ENCODE measurements at places on chromosomes 2 and 18.

DNA sequence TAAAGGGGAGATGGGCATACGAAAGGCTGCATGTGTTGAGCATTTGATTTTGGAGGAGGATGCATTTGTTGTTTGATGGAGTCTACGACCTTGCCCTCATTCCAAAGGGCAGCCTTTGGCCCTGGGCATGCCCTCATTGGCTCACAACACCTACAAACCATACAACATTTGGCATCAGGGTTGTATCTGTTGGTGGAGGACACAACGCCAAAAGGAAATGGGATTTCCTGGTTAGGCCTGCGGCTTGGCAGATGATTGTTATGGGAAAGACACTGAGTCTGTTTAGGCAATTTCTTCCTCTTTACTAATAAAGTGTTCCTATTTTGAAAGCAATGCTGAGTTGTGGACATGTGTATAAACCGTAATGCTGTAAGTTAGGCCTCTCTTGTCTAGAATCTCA, 246.9 kb downstream of the LDLRAD4 start:
- peak; percentile 67 for DNase-seq

DNA sequence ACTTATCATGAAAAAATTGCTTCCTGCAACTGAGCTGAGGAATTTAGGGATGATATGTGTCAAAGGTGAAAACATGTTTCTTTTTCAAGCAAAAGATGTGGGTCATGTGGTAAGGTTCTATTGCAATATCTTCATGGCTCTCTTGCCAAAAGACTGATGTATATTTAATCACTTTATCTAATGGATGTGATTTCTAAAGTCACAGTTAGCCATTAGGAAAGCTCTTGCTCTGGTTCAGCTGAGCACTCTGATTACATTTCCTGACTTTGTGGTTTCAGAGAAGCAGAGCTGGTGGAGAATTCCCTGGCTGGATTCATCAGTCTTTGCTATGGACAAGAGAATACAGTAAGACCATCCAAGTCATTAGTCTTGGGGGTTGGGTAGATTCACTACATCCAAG, 24.4 kb downstream of the SCN9A start:
- DNase-seq: no peak

DNA sequence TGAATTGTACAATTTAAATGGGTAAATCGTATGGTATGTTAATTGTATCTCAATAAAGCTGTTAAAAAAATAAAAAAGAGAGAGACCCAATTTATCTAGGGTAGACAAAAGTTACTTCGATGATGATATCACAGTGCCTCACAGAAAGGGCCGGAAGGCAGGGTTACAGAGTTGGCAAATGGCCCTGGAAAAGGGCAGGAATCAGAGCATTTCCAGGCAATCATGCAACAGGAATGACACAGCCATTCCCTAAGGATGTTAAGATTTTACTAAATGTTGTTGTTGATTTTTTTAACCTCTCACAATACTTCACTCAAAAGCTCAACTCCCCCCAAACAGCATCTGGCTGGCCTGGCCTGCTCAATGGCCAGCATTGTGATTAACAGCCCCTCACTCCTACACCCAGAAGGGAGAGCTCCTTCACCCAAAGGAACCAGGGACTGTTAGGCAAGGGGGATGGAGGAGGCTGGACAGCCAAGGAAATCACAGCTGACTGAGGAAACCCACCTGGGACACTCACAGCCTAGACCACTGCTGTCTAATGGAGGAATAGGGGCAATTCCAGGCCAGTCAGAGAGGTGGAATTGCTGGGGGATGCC, 7.7 kb upstream of the SP100 start:
- no peak for DNase-seq

DNA sequence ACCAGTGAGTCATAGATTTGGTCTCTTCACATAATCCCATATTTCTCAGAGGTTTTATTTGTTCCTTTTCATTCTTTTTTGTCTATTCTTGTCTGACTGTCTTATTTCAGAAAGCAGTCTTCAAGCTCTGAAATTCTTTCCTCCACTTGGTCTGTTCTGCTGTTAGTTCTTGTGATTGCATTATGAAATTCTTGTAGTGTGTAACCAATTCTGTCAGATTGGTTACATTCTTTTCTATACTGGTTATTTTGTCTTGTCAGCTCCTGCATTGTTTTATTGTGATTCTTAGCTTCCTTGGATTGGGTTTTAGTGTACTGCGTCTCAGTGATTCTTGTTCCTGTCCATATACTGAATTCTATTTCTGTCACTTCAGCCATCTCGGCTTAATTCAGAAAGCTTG, 18.6 kb downstream of the EHBP1 start:
- DNase-seq: no peak

DNA sequence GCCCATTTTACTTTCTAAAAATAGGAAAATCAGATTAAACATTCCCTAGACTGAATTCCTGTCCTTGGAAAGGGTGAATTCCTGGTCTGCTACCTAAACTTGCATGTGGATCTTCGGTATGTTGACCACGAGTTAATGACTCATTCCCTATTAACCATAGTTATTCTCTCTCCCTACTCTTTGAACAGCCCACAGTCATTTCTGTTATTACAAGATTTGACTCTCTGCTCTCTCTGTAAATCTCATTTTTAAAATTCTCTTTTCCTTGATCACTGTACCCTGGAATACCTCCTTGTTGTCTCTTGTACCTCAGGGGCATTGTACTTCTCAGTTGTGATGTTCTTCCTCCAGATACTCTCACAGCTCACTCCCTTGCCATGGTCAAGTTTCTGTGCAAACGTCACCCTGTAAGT, 92.0 kb upstream of the GULP1 start:
- no peak for DNase-seq

- DNase-seq: no peak
These were observed 88.2 kb downstream of the LRATD1 start for GRCh38 chr2:14720739-14721138.

DNA sequence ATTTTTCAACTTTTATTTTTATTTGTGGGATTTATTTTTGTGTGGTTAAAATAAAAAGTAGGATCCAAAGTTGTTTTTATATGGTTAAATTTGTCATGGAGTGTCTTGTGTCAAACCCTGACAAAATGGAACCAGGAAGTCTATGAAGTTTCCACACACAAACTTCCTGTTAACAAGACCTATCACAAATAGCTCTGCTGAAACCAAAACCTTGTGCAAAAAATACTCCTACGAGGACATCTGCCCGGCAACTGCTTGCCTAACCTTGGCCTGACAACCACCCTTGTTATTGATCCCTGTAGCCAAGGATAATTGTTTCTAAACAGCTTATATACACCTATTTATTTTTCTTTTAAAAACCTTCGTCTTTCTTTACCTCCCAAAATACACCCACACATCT, 389.6 kb downstream of the TRIB2 start:
- DNase-seq: no peak

Measured in KBM-7 (cell line).